ENCODE measurements at places on chromosomes 13 and 19. TPM values are rescaled to one million over a fixed set of nuclear protein-coding genes. Genes with fewer than 3 reads are reported as not detected.

The GSX1 gene
- total RNA-seq = not detected

DNA sequence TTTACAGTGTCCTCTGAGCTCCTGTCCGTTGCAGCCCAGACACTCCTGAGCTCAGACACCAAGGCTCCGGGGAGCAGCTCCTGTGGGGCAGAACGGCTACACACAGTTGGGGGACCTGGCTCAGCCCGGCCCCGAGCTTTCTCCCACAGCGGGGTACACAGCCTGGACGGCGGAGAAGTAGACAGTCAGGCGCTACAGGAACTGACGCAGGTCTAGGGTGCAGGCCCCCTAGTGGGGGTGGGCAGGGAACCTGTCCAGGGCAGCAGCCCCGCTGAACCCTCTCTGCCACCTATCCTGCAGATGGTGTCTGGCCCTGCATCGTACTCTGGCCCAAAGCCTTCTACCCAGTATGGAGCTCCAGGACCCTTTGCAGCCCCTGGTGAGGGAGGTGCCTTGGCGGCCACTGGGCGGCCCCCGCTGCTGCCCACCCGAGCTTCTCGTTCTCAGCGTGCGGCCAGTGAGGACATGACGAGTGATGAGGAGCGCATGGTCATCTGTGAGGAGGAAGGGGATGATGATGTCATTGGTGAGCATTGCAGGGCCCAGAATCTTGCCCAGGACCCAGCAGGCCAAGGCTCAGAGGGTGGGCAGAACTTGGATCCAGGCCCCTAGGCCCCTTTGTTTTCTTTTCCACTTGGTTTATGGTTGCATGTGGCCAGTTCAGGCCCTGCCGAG is 12.9 kb upstream of the PRR19 start:
- H3K27me3 ChIP-seq = no peaks in the 10 kb centered on the region
- H3K36me3 ChIP-seq = peaks cover 16% of the 10 kb centered on the region
- H3K4me1 ChIP-seq = peaks cover 18% of the 10 kb centered on the region
- no peak overlapping the region for H3K4me3 ChIP-seq
- no peak overlapping the region for H3K27ac ChIP-seq

- DNase-seq = no peak
- H3K27ac ChIP-seq = no peak overlapping the region
- no peak overlapping the region for H3K4me3 ChIP-seq
- no peaks in the 10 kb centered on the region for H3K27me3 ChIP-seq
- no peaks in the 10 kb centered on the region for H3K36me3 ChIP-seq
Measured at GRCh38 chr13:50627111-50627510, 216.4 kb downstream of the DLEU7 start.

The WTIP gene
- total RNA-seq = 0.54 TPM

The PGLYRP2 gene
- total RNA-seq = 0.27 TPM

DNA sequence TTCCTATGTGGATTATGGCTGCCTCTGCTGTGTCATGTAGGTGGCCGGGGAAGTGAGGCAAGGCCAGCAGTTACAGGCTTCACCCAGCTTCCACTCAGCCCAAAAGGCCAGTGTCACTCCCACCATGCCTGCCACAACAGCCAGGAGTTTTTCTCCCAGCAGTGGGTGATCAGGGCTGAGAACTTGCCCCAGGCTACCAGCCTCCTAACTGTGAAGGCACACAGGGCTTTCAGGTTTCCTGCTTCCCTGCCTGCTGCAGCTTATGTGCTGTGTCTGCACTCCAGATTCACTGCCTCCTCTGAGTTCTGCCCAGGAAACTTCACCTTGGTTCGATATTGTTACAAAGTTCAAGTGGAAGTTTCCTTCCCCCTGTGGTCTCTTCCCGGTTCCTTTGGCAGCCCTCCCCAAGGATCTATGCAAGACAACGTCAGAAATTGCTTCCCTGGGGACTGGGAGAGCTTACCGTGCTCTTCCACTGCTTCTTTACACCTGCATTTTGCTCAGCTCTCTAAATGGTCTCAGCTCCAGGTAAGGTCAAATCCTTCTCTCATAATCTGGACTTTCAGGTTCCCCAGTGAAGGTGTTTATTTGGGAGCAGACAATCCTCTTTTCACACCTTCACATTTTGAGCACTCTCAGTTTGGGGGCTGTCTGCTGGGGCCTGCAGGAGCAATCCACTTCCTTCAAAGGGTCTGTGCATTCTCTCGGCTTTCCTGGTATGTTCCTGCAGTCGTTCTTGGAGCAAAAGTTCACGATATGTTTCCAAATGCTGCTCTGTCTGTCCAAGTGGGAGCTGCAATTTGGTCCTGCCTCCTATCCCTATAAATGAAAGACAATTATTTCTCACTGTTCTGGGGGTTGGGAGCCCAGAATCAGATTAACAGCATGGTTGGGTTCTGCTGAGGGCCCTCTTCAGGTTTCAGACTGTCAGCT is 1730.1 kb upstream of the PRR20A start:
- no peak overlapping the region for H3K27ac ChIP-seq
- DNase-seq = no peak
- H3K4me3 ChIP-seq = no peak overlapping the region
- no peaks in the 10 kb centered on the region for H3K36me3 ChIP-seq
- no peaks in the 10 kb centered on the region for H3K4me1 ChIP-seq

DNA sequence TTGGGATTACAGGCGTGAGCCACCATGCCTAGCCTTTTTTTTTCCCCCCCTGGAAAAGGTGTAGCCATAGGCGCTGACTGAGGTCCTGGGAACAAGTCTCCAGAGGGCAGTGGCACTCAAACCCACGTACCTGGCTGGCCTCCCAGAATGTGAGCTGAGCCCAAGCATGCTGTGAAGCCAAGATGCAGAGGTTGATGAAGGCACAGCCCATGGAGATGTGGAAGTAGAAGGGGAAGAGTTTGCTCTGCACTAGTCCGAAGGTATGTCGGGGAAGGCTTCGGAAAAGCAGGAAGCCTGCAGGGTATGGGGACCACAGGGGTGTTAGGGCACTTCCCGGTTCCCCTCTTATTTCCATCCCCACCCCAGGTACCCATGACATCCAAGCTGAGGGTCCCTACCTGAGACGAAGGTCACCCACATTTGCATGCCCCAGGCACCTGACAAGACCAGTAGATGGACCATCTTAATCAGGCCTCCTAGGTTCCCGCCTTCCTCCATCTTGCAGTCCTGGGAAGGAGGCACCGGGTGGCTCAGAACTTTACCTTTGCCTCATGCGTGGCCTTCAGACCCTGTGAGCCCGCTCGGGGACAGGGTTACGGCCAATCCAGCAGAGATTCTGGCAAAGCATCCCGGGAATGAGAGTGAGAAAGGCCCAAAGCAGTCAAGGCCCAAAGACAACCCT is 805 bp downstream of the TMEM205 start:
- H3K27me3 ChIP-seq = no peaks in the 10 kb centered on the region
- peaks cover 24% of the 10 kb centered on the region for H3K4me1 ChIP-seq
- H3K27ac ChIP-seq = peak overlapping the region; percentile 92
- H3K4me3 ChIP-seq = peak overlapping the region; percentile 97

The DIAPH3 gene
- total RNA-seq = 23.0 TPM

GRCh38 chr19:56974556-56975207 is 134.2 kb upstream of the PEG3 start:
- no peaks in the 10 kb centered on the region for H3K4me1 ChIP-seq
- H3K4me3 ChIP-seq = no peak overlapping the region
- H3K36me3 ChIP-seq = peaks cover 4% of the 10 kb centered on the region
- H3K27me3 ChIP-seq = no peaks in the 10 kb centered on the region
- no peak for DNase-seq

The PPM1N gene
- 4.2 TPM for total RNA-seq
